ENCODE measurements at places on chromosomes 12 and 14.

DNA sequence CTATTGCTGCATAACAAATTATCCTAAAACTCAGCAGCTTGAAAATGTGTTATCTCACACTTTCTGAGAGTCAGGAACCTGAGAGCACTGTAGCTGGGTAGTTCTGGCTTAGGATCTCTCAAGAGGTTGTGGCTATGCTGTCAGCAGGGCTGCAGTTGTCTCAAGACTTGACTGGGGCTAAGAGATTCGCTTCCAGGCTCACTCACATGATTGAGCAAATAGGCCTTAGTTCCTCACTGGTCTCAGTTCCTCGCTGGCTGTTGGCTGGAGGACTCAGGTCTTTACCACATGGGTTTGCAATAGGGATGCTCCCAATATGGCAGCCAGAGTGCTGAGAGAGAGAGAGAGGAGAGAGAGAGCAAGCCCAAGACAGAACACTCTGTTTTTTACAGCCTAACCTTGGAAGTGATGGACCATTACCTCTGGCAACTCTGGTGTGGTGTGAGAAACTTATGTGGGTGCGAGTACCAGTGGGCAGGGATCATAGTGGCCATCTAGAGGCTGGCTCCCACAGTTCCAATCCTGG is 15.9 kb upstream of the DHRS2 start:
- no peak for DNase-seq

DNA sequence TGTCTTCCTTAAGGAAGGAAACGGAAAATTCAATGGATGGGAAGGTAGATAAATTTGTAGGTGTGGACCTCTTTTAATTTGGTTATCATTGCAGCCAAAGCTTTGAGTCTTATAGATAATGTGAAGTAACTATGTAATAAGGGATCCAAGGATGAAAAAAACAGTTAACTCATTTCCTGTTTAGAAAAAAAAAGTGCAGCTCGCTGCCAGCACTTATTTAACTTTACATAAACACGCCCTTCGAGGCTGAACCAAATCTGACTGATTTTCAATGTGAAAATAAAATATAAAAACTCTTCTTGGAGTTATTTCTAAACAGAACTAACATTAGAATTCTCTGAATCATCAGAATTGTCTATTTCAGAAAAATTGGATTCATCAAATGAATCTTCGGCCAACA is 7.0 kb downstream of the NUBPL start:
- DNase-seq = no peak

DNA sequence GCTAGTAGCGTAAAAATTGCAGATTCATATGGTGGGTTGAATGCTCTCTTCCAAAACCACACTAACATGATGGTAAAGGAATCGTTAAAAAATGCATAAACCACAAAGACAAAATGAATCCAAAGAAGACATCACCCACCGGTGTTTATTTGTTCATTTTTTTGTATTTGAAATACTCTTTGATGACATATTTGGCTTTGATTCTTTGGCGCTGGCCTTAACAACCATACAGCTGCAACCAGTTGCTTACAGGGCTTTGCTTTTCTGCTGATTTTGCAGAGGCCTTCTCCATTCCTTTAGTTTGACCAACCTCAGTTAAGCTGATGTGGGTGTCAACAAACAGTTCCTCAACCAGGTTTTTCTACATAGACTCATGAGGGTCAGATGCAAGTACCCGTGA is 103.5 kb downstream of the CACNA1C start:
- no peak for DNase-seq

GRCh38 chr14:77314539-77315457 is 5.9 kb downstream of the POMT2 start:
- no peak for DNase-seq

- no peak for DNase-seq
Measured at GRCh38 chr14:105767315-105767714, 240.9 kb downstream of the TMEM121 start.

DNA sequence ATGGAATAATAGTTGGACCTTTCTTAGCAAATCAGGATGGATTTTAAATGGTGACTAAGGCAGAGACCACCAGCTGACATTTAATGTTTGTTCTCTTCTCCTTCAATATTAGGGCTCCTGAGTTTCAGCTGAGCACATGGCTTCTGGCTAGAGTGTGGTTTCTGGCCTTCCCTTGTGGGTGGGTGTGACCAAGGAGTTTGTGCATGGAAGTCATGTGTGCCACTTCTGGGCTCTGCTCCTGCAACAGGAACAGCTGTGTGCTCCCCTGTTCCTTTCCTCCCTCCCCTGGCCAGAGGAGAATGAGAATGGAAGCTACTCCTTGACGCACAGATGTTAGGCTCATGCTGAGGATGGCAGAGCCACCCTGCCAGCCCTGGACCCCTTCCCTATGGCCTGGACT is 44.2 kb downstream of the CCDC175 start:
- DNase-seq = no peak

- peak; percentile 9 for DNase-seq
Measured at GRCh38 chr12:14950982-14951746, 10.2 kb downstream of the ARHGDIB start.

GRCh38 chr14:24690492-24690891 is 56.5 kb upstream of the GZMB start:
- DNase-seq = no peak

- DNase-seq = no peak
Measured at GRCh38 chr14:76830556-76830955, 4.3 kb downstream of the LRRC74A start.

DNA sequence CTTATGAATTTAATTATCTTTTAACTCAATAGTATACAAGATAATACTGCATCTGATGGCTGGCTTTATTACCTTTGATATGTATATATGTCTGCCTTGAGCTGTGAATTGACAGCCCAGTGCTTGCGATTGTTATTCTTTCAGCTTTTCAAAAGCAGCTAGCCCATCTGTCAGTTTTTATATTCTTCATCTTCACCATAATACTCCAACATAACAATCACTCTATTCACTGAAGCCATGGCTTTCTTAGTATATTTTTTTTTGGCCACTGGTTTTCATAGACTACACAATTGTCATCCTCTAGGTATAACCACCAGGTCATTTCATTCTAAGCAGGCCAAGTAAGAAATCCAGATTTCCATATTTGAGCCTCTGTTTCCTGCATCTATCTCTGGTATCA is 1026.1 kb downstream of the FSCB start:
- no peak for DNase-seq

GRCh38 chr12:54037360-54038283 is 4.8 kb downstream of the HOXC5 start:
- no peak for DNase-seq

DNA sequence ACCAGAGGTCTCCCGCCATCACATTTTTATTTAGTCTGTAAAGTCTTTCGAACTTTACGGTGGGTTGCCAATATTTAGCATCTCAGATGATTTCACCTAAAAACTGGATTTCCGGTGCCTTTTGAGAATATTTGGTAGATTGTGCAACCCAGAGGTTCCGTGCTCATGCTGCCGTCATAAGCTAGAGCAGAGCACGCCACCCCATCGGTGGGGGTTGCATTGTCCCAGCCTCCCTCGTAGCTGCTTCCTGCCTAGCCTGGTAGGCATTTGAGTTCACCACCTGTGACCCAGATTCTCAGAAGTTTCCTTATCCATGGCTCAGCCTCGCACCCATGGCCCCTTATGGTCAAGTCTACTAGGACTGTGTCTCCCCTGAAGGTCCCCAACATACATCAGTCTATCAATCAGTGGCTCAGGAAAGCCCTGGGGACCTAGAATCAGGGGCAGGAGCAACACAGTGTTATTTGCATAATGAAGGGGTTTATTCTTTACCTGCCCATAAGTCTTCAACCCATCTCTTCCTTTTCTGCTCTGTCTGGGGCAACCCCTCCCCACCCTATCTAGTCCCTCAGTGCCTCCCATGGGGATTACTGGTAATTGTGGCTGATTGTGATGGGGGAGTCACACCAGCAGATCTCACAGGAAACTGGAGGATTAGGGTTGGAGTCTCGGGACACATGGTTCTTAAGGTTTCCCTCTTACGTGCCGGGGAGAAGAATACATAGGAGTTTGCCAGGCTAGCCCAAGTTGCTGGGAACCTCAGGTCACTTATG is 152.3 kb downstream of the PHETA1 start:
- no peak for DNase-seq
